Left kidney (tissue), 8 donors: ENCODE measurements at places on chromosomes 7 and 10. TPM values are rescaled to one million over a fixed set of nuclear protein-coding genes. Genes with fewer than 3 reads are reported as not detected.
A peak's percentile ranks its signal among the peaks of the same experiment; 100 is the strongest.

GRCh38 chr10:30783939-30784501 lies 154.5 kb upstream of the LYZL2 start:
- DNase-seq = peak; percentile 85

GRCh38 chr7:93301736-93302135 lies 69.6 kb downstream of the VPS50 start:
- DNase-seq = no peak

- DNase-seq = no peak
Measured at GRCh38 chr10:102267748-102268147, 22.4 kb downstream of the GBF1 start.

Gene ZNF736
- 30.6 TPM for polyA plus RNA-seq

DNA sequence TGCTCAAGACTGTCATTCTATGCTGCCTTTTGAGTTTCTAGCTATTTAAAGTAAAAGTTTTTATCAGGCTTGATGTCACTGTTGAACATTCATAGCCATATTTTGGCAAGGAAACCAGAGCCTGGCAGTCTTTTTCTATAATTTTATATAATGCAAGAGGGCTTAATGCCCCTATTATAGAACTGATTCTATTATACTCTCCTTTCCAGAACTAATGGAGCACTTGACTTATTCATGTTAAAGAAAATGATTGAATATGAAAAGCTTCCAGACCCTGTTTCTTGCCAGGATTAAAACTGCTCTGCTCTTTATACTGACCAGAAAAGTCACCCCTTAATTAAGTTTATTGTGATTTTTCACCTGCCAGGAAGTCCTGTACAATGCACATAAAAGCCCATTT lies 337.6 kb upstream of the CHRM2 start:
- DNase-seq = no peak

GRCh38 chr7:125661677-125662076 lies 732.1 kb upstream of the POT1 start:
- no peak for DNase-seq

Gene TSPAN33
- 61.0 TPM for polyA plus RNA-seq

Gene MAGI2
- 37.2 TPM for polyA plus RNA-seq

DNA sequence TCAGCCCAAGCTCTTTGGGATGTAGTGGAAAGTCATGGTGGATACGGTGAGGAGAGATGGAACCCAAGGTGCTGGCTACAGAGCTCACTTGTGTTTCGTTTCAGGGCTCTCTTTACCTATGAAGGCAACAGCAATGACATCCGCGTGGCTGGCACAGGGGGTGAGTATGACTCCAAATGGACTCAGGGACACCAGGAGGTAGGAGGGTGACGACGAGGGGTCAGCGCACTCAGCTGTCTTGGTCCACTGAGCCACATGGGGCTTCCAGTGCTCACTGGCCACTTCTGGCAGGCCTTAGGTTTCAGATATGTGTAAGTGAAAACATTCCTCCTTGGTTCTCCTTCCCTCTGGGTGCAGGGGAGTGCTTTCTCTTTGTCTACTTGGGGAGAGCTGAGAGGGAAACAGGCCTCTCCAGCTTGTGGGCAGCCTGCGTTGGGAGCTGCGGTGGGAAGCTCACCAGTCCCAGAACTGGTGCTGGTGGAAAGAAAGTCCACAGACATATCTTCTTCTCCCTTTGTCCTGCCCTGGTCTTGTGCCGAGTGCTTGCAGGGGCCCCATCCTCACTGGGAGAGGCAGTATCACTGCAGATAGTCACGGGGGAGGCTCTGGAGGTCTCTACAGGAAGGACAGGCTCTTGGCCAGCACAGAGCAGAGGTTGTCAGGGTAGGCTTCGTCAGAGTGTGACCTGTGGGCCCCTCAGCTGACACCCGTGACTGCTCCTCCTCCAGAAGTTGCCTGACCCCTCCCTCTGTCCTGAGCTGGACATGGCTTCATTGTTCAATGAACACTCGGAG lies 5.8 kb downstream of the DBNL start:
- no peak for DNase-seq

DNA sequence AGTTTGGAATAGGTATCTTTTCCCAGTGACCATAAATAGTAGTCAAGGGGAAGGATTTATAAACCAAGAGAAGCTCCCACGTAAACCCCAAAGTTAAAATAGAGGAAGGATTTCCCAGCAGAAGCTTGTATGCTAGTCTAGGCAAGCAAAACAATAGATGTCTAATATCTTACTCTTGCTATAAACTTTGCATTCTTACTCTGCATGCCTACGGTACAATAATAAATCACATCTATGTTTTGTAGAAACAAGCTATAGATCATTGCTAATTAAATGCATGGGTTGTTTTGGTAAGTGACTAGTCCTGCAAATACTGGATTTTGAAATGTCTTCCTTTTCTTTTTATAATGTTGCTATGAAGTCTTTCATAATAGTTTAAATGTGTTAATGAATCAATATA lies 585.5 kb downstream of the INHBA start:
- no peak for DNase-seq

DNA sequence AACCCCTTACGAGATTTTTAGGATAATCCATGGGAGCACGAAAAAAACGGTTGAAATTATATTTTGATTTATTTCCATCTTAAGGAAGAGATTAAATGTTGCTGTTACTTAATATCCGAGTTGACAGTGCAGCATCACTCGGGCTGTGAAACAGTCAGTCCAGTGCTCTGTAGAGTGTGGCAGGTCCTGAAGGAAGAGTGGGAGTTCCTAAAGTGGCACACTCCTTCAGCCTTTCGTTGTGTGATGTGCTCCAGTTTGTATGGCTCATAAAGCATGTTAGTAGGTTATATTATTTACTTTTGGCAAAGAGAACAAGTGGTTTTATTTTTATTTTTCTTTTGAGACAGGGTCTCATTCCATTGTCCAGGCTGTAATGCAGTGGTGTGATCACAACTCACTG lies 358.3 kb downstream of the AUTS2 start:
- no peak for DNase-seq

Gene CLEC2L
- polyA plus RNA-seq = 0.68 TPM

DNA sequence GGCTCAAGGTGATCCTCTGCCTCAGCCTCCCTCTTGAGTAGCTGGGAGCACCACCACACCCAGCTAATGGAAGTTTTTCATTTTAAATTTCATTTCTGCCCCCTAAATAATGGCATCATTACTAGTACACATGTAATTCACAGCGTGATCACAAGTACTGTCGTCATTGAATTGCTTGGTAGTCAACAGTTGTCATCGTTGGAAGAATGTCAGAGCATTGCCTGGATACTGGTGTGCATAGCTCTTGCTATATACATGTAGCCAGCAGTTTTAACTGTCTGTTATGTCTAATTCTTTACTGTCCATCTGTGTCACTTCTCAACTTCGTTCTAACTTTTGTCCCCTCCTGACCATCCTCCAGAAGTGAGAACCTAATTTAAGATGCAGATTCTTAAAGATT lies 62.1 kb downstream of the CRPPA start:
- no peak for DNase-seq

DNA sequence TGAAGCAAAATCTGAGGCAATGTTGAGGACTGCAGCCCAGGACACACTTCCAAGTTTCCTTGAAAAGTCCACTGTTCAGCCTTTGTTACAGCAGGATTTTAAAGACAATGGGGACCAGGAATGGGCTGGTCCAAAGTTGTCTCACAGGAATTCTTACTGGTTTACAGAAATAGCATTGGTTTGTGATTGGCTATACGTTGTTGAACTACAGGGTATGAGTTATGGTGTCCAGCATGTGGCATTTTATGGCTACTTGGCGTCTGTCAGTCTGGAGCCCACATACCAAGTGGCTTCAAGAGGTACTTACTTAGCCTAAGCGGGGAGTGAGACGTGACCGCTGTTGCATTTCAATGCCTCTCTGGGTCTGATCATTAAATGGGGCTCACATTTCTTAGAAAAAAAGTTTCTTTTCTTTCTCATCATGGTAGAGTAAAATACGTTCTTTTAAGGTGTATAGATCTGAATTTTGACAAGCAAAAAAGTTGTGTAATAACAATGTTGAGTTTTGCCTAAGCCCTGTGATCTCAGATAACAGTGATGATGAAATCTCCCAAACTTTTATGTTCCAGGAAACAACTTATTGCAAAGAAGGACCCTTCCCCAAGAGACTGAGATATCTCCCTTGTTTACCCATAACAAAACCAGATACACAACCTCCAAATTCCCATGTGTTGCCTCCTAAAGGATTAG lies 100.0 kb upstream of the TRIM24 start:
- no peak for DNase-seq
